ENCODE measurements at places on chromosomes 13 and 19. TPM values are rescaled to one million over a fixed set of nuclear protein-coding genes. Genes with fewer than 3 reads are reported as not detected.

HPN gene
- 15.4 TPM for total RNA-seq

MYH14 gene
- total RNA-seq = 55.3 TPM

MISP gene
- total RNA-seq = 23.6 TPM

ZNF568 gene
- total RNA-seq = 9.0 TPM

DNA sequence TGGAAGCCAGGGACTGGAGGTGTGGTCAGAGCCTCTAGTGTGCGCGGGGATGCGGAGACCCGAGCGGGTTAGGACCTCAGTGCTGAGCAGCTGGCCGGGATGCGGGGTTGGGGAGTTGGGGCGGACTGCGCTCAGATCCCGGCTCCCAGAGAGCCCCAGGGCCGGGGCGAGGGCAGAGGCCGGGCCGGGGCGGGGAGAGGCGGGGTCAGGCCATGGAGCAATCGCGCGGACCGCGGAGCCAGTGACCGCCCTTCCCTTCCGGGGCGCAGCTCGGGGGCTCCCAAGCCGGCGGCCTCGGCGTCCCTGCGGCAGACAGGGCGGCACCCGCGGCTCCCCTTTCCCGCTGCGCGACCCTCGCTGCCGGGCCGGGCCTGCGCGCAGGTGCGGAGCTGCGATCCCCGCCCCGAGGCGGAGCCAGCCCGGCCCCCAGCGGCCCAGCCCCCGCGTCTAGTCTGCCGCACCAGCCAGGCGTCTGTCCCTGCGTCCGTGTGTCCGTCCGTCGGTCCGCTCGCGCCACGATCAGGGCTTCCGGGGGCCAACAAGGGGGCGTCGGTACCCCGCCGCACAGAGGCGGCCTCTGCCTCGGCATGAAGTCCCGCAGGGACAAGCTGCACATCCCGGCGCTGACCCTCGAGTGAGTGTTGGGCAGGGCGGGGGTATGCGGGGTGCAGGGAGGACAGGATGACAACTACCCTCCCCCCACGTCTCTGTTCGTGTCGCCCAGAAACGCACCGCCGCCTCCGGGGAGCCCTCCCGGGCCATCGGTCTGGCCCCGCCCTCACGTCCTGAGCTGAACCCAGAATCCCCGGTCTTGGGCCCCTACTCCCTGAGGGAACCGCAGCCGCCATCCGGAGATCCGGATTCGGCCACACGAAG, 12.4 kb downstream of the MAST3 start:
- peaks cover 11% of the 10 kb centered on the region for H3K4me1 ChIP-seq
- no peaks in the 10 kb centered on the region for H3K36me3 ChIP-seq
- no peaks in the 10 kb centered on the region for H3K27me3 ChIP-seq
- peak overlapping the region; percentile 59 for H3K27ac ChIP-seq
- DNase-seq = no peak

GRCh38 chr13:43878892-43879754, at the start of gene CCDC122:
Gene CCDC122, minus strand, starts transcription at chr13:43879740. Its CDS starts 10,364 bp downstream, at chr13:43869376.
- peak within 1 kb of the TSS; percentile 79 for H3K4me3 ChIP-seq
- peak within 1 kb of the TSS; percentile 99 for H3K27ac ChIP-seq
- no peaks in the 10 kb centered on the region for H3K4me1 ChIP-seq
- DNase-seq = peak; percentile 84

DNA sequence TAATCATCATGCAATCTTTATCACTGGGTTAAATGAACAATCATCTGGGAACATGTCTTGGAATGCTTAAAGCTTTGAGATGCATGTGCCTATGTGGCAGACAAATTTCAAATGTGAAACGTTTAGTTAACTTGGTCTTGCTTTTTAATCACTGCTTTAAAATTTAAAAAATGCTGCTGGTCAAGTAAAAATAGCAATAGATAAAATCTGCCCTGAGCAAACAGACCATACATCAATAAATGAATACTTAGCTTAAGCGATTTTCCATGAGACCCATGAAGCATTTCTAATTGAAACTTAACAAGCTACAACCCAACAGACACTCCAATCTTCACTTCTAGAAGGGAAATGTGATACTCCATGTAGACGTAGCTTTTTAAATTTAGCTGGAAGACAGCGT, 1.9 kb upstream of the KL start:
- H3K4me3 ChIP-seq = no peak overlapping the region
- H3K27me3 ChIP-seq = no peaks in the 10 kb centered on the region
- no peaks in the 10 kb centered on the region for H3K36me3 ChIP-seq
- H3K4me1 ChIP-seq = no peaks in the 10 kb centered on the region
- no peak overlapping the region for H3K27ac ChIP-seq
- DNase-seq = no peak

GRCh38 chr19:40811478-40812341, 12.7 kb downstream of the EGLN2 start:
- peaks cover 3% of the 10 kb centered on the region for H3K4me1 ChIP-seq
- H3K27ac ChIP-seq = peak overlapping the region; percentile 39
- no peak overlapping the region for H3K4me3 ChIP-seq
- DNase-seq = peak; percentile 54
- no peaks in the 10 kb centered on the region for H3K27me3 ChIP-seq

DNA sequence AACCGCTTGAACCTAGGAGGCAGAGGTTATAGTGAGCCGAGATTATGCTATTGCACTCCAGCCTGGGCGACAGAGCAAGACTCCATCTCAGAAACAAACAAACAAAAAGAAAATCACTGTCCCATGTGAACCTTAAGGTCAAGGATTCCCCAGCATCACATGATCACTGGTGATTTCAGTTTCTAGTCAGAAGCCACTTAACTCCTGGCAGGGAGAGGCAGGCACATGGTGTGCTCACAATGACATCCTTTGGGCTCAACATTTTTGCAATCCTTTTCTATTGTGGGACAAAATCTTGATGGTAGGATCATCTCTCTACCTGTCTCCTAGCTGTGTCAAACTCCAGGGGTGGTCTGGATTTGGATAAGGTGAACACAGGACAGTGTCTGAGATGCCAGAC, 12.1 kb downstream of the AKAP8 start:
- no peaks in the 10 kb centered on the region for H3K4me1 ChIP-seq
- DNase-seq = no peak
- H3K4me3 ChIP-seq = no peak overlapping the region

DNA sequence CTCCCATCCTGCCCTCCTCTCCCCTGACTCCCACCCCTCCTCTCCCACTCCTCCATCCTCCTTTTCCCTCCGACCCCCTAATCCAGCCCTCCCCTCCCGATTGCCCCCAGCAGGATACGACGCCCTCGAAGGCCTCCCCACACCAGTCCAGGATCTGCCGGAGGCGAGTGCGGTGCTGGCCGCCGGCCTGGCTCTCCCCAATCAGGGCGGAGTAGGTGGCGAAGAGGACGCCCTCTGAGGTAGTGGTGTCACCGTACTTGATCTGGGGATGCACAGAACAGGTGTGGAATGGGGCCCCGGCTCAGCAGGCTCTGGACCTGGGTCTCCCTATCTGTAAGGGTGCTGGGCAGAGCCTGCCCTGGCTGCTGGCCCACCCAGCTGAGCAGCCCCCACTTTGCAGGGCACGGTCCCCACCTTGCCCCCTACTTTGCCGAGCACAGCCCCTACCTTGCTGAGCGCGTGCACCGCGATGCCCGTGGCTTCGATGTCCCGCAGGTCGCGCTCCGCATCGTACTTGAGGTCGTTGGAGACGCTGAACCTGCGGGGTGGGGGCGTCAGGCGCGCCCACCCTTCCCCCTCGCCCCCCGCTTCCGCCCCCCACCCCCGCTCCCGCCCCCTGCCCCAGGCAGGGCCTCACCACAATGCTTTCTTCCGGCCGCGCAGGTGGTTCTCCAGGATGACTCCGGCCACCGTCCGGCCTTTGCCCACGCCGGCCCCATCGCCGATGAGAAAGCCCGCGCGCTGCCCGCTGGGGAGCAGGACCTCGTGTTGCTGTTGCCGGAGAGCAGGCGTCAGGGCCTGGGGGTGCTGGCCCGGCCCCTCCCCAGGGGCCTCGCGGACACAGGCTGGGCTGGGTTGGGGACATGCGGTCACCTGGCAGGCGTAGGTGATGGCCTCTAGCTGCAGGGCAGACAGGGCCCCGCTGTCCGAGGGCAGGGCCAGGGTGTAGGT, 18.5 kb downstream of the GPX4 start:
- peaks cover 7% of the 10 kb centered on the region for H3K36me3 ChIP-seq
- no peak for DNase-seq
- no peak overlapping the region for H3K4me3 ChIP-seq

DNA sequence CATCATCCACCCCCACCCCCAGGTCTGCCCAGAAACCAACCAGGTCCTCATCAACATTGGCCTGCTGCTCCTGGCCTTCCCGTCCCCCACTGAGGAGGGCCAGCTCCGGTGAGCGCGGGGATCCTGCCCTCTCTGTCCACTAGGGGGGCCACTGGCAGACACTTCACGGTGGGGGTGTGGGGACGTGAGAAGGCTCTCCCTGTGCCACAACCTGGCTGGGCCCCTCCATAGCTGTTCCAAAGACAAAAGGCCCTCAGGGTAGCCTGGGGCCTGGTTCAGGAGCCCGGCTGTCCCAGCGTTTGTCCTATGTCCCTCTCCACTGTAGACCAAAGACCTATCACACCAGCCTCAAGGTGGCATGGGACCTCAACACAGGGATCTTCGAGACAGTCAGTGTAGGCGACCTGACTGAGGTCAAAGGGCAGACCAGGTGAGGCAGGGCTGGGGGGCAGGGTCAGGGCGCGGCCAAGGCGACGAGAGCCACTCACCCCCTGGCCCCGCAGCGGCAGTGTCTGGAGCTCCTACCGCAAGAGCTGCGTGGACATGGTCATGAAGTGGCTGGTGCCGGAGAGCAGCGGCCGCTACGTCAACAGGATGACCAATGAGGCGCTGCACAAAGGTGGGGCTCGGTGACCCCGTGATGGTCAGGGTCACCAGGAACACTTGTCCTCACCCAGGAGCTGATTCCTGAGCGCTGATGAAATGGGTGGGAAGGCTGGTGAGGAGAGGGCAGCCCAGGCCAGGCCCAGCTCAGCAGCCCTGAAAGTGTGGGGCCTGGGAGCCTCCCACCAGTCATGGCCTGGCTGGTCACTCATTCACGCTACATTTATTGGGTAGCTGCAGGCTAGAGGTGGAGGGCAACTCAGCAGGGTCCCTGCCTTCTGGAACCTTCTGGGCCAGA, 7.9 kb downstream of the DCAF15 start:
- no peak for DNase-seq
- H3K27me3 ChIP-seq = no peaks in the 10 kb centered on the region
- H3K4me3 ChIP-seq = no peak overlapping the region
- no peak overlapping the region for H3K27ac ChIP-seq
- no peaks in the 10 kb centered on the region for H3K4me1 ChIP-seq
- peaks cover 15% of the 10 kb centered on the region for H3K36me3 ChIP-seq

DNA sequence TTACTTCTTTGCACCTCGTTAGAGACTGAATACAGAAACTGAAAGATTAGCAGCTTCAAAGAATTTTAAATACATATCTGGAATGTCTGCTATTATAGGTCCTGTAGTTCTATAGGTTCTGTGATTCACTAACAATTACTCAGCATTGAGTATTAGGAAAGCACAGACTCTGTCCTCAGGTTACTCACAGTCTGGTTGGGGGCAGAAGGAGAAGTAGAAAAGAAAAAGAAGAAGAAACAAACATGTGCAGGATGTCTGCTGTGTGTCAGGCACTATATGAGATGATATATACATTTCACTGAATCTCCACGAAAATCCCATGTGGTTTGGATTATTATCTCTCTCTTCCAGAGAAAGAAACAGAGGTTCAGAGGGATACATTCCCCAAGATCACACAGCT, 40.1 kb downstream of the SERTM1 start:
- H3K27me3 ChIP-seq = no peaks in the 10 kb centered on the region
- H3K4me1 ChIP-seq = no peaks in the 10 kb centered on the region
- H3K36me3 ChIP-seq = no peaks in the 10 kb centered on the region
- no peak overlapping the region for H3K27ac ChIP-seq

DNA sequence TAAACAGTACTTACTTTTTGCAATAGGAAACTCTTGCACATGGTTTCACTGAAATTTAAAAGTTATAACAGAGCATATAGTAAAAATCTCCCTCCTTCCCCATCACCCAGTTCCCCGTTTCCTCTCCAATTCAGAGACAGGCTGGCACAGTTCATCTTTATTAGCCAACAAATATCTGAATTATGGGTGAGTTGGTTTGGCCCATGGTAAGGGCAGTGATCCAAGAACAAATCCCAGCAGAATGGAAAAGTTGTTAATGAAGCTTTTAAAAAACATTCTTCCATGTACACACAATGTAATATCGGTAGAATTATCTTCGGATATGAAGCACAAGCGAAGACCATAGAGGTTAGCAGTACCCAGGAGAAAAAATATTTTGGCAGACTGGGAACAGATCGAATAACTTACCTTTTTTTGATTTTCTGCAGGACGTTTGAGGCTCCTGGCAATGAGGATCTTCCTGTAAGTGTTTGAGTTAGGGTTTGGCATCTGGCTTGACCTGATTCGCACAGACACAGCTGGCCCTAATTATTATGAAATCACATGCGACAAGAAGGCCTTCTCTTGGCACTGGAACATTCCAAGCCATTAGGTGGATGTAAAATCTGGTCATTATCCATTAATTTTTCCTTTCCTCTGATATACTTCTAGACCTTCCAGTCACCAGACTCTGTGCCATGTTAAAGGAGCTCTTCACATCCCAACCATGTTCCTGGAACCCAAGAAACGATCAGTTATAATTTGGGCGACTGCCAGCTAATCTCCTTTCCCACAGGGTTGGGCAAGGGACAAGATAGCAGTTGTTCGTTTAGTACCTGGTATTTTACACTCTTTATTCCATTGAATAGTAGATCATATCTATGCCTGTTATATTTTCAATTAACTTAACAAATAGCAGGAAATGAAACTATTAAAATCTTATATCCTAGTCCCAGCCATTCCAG, 139.4 kb upstream of the TSC22D1 start:
- no peaks in the 10 kb centered on the region for H3K27me3 ChIP-seq
- H3K27ac ChIP-seq = no peak overlapping the region
- DNase-seq = no peak
- no peak overlapping the region for H3K4me3 ChIP-seq
- no peaks in the 10 kb centered on the region for H3K36me3 ChIP-seq

GRCh38 chr19:6587998-6588507, 2.9 kb downstream of the CD70 start:
- H3K27ac ChIP-seq = no peak overlapping the region
- no peaks in the 10 kb centered on the region for H3K36me3 ChIP-seq
- H3K27me3 ChIP-seq = peaks cover 4% of the 10 kb centered on the region
- DNase-seq = no peak
- no peak overlapping the region for H3K4me3 ChIP-seq

GRCh38 chr19:14012378-14012915, 6.3 kb upstream of the RFX1 start:
- H3K36me3 ChIP-seq = no peaks in the 10 kb centered on the region
- H3K27ac ChIP-seq = no peak overlapping the region
- H3K4me1 ChIP-seq = no peaks in the 10 kb centered on the region
- DNase-seq = no peak
- H3K4me3 ChIP-seq = no peak overlapping the region
- no peaks in the 10 kb centered on the region for H3K27me3 ChIP-seq

DNA sequence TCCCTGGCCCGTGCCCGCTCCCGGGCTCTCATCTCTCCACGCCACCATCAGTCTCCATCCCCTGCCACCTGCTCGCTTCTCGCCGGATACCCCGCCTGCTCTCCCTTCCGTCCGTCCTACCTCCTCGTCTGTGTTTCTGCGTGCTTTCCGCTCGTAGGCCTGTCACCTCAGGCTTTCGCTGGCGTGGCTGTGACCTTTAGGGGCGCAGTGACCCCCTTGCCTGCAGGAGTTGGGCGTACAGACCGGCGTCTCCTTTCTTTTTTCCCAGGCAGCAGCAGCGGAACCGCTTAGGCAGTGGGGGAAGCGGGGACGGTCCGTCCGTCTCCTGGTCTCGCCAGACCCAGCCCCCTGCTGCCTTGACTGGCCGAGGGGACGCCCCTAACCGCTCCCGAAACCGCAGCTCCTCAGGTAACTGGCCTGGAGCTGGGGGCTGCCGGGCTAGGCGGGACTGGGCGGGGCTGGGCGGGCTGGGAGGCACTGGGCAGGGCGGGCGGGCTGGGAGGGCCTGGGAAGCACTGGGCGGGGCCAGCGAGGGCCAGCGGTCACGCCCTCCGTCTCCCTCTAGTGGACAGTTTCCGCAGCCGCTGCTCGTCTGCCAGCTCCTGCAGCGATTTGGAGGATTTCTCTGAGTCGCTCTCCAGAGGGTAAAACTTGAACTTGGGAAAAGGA, 6.3 kb downstream of the PGLYRP1 start:
- H3K4me3 ChIP-seq = peak overlapping the region; percentile 53
- no peaks in the 10 kb centered on the region for H3K36me3 ChIP-seq
- peak; percentile 79 for DNase-seq
